Retinal pigment epithelial cell (primary cell): ENCODE measurements at places on chromosomes 5 and 9.
A peak's percentile ranks its signal among the peaks of the same experiment; 100 is the strongest.

- no peak for DNase-seq
Measured at GRCh38 chr9:87694236-87694755, 31.6 kb upstream of the CTSL start.

GRCh38 chr9:78316166-78316892 is 19.4 kb downstream of the PSAT1 start:
- no peak for DNase-seq

GRCh38 chr9:114132550-114132918 is 22.8 kb upstream of the COL27A1 start:
- no peak for DNase-seq

DNA sequence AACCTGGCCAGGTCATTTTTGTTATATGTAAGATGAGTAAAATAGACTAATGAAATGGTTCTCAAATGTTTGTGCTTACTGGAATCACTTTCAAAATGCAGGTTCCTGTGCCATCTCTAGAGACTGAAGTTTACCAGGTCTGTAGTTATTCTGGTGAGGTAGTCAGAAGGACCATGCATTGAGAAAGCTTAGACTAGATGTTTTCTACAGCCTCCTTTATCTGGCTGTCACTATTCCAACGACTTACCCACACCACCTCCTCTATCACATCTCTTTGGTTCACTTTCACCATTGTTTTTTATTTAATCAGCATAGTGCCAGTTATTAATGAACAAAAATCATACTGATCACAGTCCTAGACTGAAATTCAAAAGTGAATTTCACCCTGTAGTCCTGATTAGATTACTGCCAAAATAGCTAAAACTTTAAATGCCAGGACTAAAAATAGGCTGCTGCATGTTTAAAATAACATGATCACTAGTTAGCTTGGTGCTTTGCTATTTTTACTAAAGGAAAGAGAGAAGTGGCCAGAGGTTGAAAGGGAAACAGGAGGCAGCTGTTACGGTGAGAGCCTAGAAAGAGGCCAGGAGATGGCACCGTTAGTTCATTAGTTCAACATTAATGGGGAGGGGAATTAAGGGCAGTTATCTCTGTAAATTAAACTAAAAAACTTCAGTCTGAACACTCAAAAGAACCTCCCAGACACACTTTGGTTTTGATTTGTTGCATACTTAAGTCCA is 13.9 kb upstream of the FNIP1 start:
- no peak for DNase-seq

- DNase-seq: no peak
Measured at GRCh38 chr9:94772639-94773303, 46.3 kb downstream of the AOPEP start.

- DNase-seq: peak; percentile 5
Measured at GRCh38 chr9:110623462-110624025, 44.0 kb upstream of the SVEP1 start.

GRCh38 chr5:111172504-111172903 is 51.7 kb upstream of the CAMK4 start:
- no peak for DNase-seq

GRCh38 chr5:84354101-84354500 is 30.6 kb downstream of the EDIL3 start:
- no peak for DNase-seq

DNA sequence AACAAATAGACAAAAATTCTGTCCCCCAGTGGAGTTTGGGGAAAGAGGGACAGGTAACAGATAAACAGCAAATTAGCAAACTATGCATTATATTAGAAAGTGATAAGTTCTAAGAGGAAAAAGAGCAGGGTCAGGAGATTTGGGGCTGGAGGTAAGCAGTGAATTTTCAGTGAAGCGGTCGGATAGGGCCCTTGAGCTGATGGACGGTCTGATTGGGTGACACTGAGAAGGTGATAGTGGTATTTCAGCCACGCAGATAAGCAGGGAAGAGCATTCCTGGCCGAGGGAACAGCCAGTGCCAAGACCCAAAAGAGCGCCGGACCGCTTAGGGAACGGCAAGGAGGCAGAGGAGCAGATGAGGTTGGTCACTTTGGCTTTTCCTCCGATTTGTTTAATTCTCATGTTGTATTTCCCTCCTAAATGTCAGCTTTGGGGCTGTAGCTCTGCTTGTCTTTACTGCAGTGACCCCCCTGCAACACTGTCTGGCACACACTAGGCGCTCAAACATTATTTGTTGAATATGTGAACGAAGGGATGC is 1.1 kb upstream of the PTPN3 start:
- DNase-seq: no peak

DNA sequence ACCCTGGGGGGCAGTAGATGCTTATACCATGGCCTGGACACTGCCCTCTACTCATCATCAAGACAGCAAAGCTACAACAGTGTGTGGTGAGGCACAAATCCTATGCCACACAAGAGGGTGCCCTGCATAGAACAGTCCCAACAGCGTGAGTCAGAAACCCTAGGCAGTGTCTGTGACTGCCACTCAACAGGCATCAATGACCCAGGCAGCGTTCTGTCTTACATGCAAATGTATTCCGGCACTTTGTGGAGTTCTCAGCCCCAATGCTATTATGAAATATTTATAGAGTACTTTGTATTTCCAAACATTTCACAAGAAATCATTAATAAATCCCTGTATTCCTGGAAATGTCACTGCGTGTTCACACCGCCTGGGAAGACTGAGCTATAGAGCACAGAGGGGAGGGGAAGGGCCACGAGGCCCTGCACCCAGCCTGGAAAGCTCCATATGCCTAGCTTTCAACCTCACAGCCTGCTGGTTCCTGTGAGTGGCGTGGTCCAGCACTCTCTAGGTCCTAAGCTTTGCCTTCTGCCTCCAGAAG is 77.7 kb downstream of the NIPSNAP3B start:
- DNase-seq: no peak

DNA sequence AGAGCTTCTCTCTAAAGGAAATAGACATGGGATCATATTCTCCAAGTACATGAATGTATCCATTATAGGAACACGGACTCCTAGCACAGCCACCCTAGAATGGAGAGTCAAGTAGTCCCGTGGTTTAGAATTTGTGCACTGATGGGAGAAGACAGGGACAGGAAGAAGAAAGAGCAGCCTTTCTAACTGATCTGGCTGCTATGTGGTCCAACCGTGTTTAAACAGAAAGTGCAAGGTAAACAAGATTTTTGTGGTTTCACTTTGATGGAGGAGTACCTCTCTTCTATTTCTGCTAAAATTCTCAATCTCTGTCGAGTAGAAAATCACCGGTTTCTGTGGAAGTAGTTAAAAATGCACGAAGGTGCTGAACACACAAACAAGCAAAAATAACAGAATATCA is 171.3 kb downstream of the ST8SIA4 start:
- DNase-seq: no peak

DNA sequence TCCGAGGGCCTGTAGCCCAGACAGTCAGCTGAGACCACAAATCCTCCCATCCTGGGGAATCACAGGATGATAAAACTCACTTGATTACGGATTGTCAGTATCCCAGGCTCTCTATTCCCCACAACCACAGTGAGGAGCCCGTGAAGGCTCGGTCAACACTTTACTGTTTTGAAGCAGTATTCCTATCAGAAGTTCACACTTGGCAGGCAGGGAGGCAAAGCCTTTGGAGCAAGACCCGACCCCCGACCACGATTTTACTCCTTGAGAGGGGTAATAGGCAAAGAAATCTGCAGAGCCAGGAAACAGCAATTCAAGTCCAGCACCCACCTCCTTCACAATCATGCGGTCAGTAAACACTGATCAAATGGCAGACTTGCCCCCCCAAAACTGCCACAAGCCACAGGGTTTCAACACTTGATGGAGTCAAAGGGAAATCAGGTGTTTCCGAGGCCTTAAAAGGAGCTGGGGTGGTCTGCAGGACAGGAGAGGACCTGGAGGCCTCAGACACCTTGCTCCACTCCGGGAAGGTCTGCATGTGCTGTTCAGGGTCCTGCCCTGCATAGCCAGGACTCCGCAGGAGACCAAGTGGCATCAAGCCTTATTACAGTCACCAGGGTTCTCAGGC is 25.2 kb downstream of the BICD2 start:
- no peak for DNase-seq

DNA sequence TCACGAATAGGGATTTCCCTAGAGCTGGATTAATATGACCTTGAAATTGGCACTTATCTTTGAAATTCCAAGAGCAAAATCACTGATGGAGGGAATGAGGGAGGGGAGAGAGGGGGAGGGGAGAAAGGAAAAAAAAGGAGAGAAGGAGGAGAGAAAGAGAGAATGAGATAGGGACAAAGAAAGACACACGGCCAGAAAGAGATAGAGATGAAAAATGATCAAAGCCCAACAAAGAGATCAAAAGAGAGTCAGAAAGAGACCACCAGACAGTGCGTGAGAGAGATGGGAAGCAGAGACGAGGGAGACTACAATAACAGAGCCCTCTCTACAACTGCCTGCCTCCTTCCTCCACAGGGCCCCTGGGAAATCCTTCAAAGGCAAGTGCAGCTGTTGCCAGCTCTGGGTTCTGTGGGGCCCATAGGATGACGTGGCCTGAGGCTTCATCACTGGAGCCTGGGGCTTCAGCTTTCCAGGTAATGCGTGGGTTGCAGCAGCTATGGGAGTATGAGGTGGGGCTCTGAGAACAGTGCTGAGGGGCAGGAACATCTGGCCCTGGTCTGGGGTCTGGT is 58.3 kb upstream of the SHB start:
- no peak for DNase-seq

DNA sequence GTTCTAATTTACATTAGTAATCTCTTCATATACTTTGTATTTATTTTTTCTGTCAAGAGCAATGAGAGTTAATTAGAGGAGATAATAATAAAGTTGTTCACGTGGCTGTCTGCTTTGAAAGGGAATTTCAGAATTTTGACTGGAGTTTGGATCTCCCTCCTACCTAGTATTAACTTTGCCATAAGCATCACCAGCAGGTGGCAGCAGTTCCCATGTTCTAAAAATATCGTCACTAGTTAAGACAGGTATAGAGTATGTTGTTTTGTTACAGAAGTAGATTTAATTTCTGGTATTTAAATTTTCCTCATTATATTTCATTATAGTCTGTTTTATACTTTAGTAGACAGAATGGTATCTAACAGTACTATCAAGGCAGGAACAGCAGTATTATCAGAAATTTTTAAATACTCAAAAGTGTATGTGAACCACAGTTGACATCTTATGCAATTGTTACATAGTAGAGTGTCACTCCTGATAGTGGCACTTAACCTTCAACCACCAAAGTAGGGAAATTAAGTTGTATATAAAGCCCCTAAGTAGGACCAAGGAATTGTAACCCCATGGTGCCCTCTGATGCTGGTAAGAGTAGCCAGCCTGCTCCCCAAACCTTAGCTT is 20.4 kb downstream of the GNPDA1 start:
- DNase-seq: no peak

DNA sequence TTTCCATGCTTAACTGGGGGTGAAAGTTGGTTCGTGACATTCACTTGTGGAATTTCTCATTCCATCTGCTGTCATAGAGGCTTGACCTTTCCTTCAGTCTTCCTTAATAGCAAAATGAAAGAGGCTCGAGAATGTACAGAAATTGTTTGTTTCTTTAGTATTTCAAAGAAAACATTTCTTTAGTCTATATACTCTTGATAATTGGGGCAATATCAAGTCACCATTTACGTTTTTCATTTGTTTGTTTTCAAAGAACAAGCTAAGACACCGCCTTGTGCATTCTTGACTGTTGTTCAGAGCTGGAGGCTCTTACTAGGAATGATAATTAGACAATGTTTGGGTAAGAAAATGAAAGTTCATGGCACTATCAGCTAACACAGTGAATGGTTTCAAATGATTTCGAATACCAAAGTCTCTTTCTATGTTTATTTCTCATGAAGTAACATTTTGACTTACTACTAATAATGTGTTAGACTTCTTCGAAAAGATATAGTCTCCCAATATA is 835.4 kb downstream of the SEMA5A start:
- DNase-seq: no peak

- no peak for DNase-seq
Measured at GRCh38 chr5:121741156-121741555, 110.5 kb upstream of the FTMT start.
